ENCODE measurements at places on chromosomes 3 and 15.

GRCh38 chr15:57551715-57552677, 39.7 kb upstream of the MYZAP start:
- no peaks in the 10 kb centered on the region for H3K27me3 ChIP-seq
- no peaks in the 10 kb centered on the region for H3K36me3 ChIP-seq
- peaks cover 3% of the 10 kb centered on the region for H3K4me1 ChIP-seq
- no peak overlapping the region for H3K27ac ChIP-seq

- no peaks in the 10 kb centered on the region for H3K4me1 ChIP-seq
- no peaks in the 10 kb centered on the region for H3K27me3 ChIP-seq
- H3K27ac ChIP-seq, result no peak overlapping the region
- H3K36me3 ChIP-seq, result no peaks in the 10 kb centered on the region
- no peak for DNase-seq
- no peak overlapping the region for H3K4me3 ChIP-seq
Measured at GRCh38 chr3:291028-291427, 94.5 kb downstream of the CHL1 start.

DNA sequence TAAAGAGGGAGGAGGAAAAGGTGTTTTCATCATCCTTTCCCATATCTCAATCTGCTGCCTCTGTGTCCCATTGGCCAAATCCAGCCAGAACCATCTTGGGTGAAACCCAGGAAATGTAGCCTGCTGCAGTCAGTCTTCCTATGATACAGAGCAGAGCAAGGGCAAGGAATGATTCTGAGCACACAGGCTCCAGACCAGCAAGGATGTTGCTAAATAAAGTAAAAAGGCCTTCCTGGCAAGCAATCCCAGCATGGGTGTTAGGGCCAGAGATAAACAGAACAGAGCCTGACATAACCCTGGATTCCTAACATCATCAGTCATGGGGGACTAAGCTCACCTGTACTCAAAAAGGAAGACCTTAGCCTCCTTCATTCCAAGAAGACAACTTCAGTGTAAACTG, 90.7 kb upstream of the AGTR1 start:
- H3K27me3 ChIP-seq, result no peaks in the 10 kb centered on the region
- no peak overlapping the region for H3K27ac ChIP-seq
- H3K4me3 ChIP-seq, result no peak overlapping the region
- peaks cover 4% of the 10 kb centered on the region for H3K4me1 ChIP-seq

- H3K36me3 ChIP-seq, result no peaks in the 10 kb centered on the region
- no peak for DNase-seq
- H3K27ac ChIP-seq, result no peak overlapping the region
- H3K4me1 ChIP-seq, result no peaks in the 10 kb centered on the region
Measured at GRCh38 chr3:63528325-63529000, 124.0 kb upstream of the SNTN start.

DNA sequence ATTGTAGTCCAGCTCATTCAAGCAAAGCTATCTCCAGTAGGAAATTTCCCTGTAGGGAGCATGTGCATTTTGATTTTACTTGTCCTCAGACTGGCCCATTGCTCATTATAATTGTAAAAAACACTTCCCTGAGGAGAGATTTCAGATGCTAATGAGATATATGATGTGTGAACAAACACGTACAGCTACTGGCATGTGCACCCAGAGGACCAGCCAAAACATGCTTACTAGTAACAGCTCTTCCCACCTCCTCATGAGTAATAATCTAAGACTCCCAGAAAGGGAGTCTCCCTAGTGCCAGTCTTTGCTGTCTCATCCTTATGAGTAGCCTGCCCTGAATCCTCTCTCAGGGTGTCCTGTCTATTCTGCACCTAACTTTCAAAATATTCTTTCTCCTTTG, 43.4 kb downstream of the FBXO22 start:
- H3K4me3 ChIP-seq, result no peak overlapping the region
- no peak overlapping the region for H3K27ac ChIP-seq
- peaks cover 4% of the 10 kb centered on the region for H3K4me1 ChIP-seq
- peak; percentile 86 for DNase-seq

- DNase-seq, result no peak
- H3K27ac ChIP-seq, result no peak overlapping the region
- H3K4me1 ChIP-seq, result no peaks in the 10 kb centered on the region
- H3K36me3 ChIP-seq, result no peaks in the 10 kb centered on the region
- H3K4me3 ChIP-seq, result no peak overlapping the region
Measured at GRCh38 chr3:21804330-21804729, 53.3 kb upstream of the ZNF385D start.

- no peaks in the 10 kb centered on the region for H3K27me3 ChIP-seq
- DNase-seq, result no peak
- H3K4me3 ChIP-seq, result no peak overlapping the region
- H3K36me3 ChIP-seq, result no peaks in the 10 kb centered on the region
- H3K27ac ChIP-seq, result no peak overlapping the region
- no peaks in the 10 kb centered on the region for H3K4me1 ChIP-seq
Measured at GRCh38 chr3:183527428-183528379, 27.8 kb downstream of the KLHL6 start.

- H3K4me1 ChIP-seq, result no peaks in the 10 kb centered on the region
- H3K4me3 ChIP-seq, result no peak overlapping the region
Measured at GRCh38 chr3:69058180-69058946, 6.2 kb upstream of the TMF1 start.

GRCh38 chr3:140736863-140737460, 59.1 kb downstream of the TRIM42 start:
- H3K27me3 ChIP-seq, result no peaks in the 10 kb centered on the region
- no peak overlapping the region for H3K27ac ChIP-seq

DNA sequence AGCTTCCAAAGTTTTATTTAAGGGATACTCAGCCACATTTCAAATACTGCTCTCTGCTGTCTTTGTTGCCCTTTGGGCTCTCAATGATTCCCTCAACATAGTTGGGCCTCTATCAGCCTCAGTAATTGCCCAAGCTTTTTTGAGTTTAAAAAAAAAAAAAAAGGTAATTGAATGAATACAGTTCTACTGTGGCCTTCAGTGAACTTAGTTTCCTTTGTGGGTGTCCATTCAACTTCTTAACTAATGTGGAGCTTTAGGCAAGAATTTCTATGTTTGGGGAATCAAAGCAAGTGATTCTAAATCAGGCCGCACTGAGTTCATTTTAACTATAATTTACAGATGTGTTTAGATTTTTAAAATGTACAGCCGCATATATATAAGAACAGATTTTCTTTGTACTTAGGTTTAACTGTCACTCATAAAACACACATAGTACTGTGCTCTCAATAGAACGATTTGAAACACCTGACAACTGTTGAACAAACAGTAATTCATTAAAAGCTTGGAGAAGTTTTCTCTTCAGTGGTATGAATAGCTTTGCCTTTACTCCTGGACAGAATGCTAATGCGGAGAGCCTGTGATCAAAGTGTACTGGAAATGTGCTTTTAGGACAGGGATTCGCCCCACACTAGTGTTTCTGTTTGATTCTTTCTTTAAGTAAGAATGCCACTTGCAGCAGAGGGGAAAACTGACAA, 844.9 kb upstream of the SEMA6D start:
- no peaks in the 10 kb centered on the region for H3K36me3 ChIP-seq
- no peak overlapping the region for H3K27ac ChIP-seq
- H3K27me3 ChIP-seq, result no peaks in the 10 kb centered on the region
- no peak for DNase-seq

- H3K27ac ChIP-seq, result no peak overlapping the region
- H3K36me3 ChIP-seq, result no peaks in the 10 kb centered on the region
- DNase-seq, result no peak
Measured at GRCh38 chr3:134339913-134340312, 34.3 kb downstream of the AMOTL2 start.

DNA sequence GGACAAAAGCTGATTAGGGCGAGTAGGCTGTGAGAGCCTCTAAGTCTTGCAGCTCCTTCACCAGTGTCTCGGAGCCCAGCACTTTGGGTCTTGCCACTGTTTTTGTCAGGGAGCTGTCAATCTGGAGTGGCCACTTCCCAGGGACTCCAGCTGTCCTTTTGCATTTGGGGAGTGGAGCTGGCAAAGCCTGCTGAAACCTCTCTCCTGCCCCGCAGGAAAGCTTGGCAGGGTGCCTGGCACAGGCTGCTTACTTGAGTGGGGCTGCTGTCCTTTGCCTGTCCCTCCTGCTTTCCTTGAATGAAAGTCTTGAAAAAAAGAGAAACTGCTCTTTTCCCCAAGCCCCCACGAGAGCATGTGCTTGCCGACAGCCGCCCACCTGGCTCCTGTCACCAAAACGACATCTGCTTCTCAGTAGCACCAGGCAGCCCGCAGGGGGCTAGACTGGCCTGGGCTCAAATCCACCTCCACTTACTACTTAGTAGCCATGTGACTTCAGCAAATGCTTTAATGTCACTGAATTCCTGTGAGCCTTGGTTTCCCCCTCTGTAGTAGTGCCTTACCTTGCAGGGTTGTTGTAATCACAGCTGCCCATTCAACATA, 13.7 kb downstream of the USP13 start:
- H3K36me3 ChIP-seq, result no peaks in the 10 kb centered on the region
- H3K4me3 ChIP-seq, result no peak overlapping the region
- H3K27ac ChIP-seq, result no peak overlapping the region
- peaks cover 2% of the 10 kb centered on the region for H3K4me1 ChIP-seq
- peak; percentile 33 for DNase-seq

DNA sequence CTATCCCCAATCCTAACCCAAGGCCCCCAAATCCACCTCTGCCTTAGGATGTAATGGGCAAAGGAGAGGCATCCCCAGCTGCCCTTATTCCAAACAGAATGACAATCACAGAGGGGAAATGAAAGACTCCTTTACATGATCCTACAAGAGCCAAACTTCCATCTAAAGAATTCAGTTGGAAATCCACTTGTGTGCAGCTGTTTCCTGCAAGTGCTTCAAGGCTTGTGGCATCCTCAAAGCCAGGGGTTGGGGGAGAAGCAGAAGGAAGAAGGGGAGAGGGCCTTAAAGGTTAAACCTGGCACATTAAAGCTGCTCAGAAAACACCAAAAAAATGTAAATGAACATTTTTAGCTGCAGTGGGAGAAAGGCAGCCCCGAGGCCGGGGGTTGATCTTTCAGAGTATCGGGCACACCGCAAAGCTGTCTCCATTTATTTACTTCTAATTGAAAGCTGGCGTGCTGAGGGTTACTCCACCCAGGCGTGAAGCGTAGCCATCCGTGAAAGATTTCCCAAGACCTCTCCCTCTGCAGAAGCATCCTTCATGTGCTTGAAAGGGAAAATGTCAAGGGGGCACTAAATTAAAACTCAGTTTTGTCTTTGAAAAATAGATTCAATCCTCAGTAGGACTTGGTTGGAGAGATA, 217.8 kb downstream of the SHQ1 start:
- no peak overlapping the region for H3K4me3 ChIP-seq
- H3K4me1 ChIP-seq, result no peaks in the 10 kb centered on the region
- no peak overlapping the region for H3K27ac ChIP-seq
- H3K36me3 ChIP-seq, result no peaks in the 10 kb centered on the region

DNA sequence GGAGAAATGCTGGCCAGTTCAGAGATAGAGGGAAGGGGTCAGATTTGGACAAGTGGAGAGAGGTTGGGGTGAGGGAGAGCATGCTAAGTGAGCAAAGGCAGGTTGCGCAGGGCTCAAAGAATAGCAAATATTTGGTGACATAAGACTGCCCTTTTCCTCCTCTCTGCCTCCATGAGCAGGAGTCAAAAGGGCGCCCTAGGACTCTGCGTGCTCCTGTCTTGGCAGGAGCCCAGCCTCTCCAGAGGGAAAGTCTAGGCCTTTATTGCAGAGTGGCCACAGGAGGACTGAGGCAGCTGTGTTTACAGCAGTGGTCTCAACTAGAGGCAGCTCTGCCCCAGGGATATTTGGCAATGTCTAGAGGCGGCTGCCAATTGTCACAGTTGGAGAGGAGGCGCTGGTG, 165.6 kb downstream of the FAM43A start:
- H3K27ac ChIP-seq, result no peak overlapping the region
- H3K27me3 ChIP-seq, result peaks cover 3% of the 10 kb centered on the region
- H3K4me1 ChIP-seq, result no peaks in the 10 kb centered on the region
- H3K4me3 ChIP-seq, result no peak overlapping the region
- DNase-seq, result no peak
- no peaks in the 10 kb centered on the region for H3K36me3 ChIP-seq

- DNase-seq, result no peak
- no peaks in the 10 kb centered on the region for H3K4me1 ChIP-seq
- no peaks in the 10 kb centered on the region for H3K27me3 ChIP-seq
- H3K4me3 ChIP-seq, result no peak overlapping the region
- no peaks in the 10 kb centered on the region for H3K36me3 ChIP-seq
- H3K27ac ChIP-seq, result no peak overlapping the region
Measured at GRCh38 chr3:30702828-30703397, 96.5 kb downstream of the TGFBR2 start.

GRCh38 chr3:177816667-177817208, 619.5 kb upstream of the TBL1XR1 start:
- H3K27me3 ChIP-seq, result no peaks in the 10 kb centered on the region
- peaks cover 7% of the 10 kb centered on the region for H3K4me1 ChIP-seq
- H3K4me3 ChIP-seq, result no peak overlapping the region

DNA sequence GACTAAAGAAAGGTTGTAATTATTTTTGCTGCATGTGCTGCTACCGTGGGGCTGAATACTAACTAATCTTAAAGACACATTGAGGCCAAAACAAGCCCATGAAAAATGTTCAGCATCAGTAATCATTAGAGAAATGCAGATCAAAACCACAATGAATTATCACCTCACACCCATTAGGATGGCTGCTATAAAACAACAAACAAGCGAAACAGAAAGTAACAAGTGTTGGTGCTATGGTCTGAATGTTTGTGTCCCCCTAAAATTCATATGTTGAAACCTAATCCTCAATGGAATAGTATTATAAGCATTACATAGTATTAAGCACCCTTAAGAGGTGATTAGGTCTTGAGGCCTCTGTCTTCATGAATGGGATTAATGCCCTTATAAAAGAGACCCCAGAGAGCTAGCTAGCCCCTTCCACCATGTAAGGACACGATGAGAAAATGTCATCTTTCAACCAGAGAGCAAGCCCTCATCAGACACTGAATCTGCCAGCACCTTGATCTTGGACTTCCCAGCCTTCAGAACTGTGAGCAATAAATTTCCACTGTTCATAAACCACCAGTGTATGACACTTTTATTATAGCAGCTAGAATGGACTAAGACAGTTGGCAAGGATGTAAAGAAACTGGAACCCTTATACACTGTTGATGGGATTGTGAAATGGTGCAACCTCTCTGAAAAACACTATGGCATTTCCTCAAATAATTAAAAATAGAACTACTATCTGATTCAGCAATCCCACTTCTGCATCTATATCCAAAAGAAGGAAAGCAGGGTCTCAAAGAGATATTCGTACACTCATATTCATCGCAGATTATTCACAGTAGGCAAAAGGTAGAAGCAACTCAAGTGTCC, 76.1 kb downstream of the REC114 start:
- H3K27me3 ChIP-seq, result no peaks in the 10 kb centered on the region
- no peaks in the 10 kb centered on the region for H3K4me1 ChIP-seq
- no peaks in the 10 kb centered on the region for H3K36me3 ChIP-seq
- DNase-seq, result no peak

- no peaks in the 10 kb centered on the region for H3K27me3 ChIP-seq
- no peaks in the 10 kb centered on the region for H3K36me3 ChIP-seq
- DNase-seq, result no peak
Measured at GRCh38 chr3:105862217-105862616, 6.6 kb downstream of the CBLB start.

DNA sequence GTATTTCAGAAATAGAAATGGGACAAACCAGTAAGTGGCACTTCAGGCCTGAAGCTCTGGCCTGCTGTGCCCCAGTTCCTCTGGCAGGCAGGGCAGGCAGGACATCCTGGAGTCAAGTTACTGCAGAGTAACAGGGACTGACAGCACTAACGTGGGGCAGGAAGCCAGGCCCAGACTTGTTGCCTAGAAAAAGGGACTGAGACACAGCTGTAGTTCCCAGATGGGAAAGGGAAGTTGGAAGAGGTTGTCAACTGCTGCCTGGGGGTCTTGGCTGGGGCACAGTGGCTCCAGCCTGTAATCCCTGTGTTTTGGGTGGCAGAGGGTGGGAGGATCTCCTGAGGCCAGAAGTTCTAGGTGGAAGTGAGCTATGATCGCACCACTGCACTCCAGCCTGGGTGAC, 171.9 kb downstream of the FMN1 start:
- no peaks in the 10 kb centered on the region for H3K27me3 ChIP-seq
- H3K36me3 ChIP-seq, result peaks cover 3% of the 10 kb centered on the region
- peaks cover 11% of the 10 kb centered on the region for H3K4me1 ChIP-seq
- no peak overlapping the region for H3K4me3 ChIP-seq
- H3K27ac ChIP-seq, result peak overlapping the region; percentile 51

Measured in fibroblast of lung (primary cell).